ENCODE measurements at places on chromosomes 2 and 18.

DNA sequence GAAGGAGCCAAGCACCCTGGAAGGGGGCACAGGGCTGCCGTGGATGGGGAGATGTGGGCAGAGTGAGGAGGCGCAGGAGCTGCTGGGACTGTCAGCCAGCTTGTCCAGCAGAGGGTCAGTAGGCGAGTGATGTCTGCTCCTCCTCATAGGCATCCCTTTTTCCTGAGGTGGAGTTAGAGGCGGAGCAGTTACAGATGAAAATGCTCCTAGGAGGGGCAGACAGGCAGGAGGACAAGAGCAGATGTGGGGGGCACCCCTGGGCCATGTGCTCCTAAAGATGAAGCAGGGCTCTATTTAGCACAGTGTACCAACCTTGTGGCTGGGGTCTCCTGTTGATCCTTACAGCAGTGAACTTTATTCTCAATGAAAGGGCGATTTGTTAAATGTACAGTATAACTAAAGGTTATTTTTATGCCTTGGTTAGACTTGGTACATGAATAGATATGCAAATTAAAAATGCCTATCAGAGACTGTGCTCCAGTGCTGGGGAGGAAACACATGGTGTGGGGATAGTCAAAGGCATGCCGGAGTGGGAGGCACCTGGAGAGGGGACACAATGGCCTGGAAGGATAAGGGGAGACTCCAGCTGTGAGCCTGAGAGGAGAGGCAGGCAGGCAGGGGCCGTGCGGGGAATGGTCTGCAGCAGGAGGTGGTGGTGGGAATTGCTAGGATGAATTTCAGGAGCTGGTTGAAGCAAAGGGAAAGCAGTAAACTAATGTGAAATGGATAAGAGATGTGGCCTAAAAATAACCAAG, 175.3 kb downstream of the CLIP4 start:
- DNase-seq: no peak

- DNase-seq: peak; percentile 3
Measured at GRCh38 chr2:136932700-136933099, 167.4 kb downstream of the THSD7B start.

GRCh38 chr18:27564066-27564465, 379.0 kb upstream of the CHST9 start:
- DNase-seq: no peak

DNA sequence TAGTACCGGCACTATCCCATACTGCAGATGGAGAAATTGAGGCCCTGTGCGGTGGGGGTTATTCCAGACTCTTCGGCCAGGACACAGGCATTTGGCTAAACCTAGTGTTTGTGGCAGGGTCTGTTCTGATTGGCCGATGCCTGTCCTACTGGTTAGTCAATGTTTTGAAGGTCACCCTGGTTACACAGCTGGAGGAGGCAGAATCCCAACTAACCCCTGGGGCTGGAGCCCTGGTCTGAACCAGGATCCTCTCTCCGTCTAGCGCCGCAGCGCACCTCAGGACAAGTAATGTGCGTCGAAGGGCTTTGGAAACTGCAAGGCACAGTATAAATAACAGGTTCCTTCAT, 19.4 kb downstream of the TEX44 start:
- peak; percentile 69 for DNase-seq

- no peak for DNase-seq
Measured at GRCh38 chr2:36277881-36278523, 77.6 kb upstream of the CRIM1 start.

GRCh38 chr2:43759195-43759594, 14.6 kb upstream of the DYNC2LI1 start:
- DNase-seq: peak; percentile 23

DNA sequence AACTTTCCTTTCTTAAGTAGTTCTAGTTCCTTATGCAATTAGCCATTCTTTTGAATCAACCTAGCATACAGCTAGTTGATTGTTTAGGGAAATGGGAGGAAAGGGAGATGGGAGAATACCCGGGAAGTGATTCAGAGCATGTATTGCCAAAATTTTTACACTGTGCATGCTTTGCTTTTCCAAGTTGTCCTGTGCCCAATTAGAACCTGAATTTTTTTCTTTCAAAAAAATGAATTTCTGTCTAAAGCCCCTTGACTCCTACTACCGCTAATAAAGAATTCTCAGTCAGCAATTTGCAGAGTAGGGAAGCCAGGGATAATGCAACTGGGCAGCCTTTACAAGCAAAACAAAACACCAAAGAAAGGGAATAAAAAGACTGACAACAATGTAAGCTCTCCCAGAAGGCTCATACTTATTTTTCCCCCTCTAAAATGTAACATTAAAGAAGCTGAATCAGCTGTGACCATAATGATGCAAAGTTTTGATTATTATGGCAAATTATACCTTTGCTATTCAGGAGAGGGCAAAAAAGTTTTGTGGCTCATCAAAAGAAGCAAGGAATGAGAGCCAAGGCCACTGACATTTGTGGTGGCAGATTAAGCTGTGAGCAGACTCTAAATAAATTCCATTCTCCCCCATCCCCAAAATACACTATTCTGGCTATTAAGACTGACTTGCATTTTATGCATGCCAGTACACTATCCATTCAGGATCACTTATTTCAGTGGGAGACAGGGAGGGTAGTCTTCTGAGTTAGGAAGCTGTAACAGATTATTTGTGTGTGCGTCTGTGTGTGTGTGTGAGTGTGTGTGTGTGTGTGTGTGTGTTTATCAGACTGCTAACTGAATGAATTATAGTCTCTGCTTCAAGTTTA, 174.3 kb downstream of the ERBB4 start:
- peak; percentile 10 for DNase-seq

- DNase-seq: no peak
Measured at GRCh38 chr2:112920923-112921532, 10.1 kb downstream of the IL37 start.

- no peak for DNase-seq
Measured at GRCh38 chr2:239822146-239822831, 202.9 kb downstream of the NDUFA10 start.

- no peak for DNase-seq
Measured at GRCh38 chr2:163775304-163775703, 39.5 kb upstream of the FIGN start.

- DNase-seq: no peak
Measured at GRCh38 chr18:72197591-72197990, 346.6 kb downstream of the CBLN2 start.

DNA sequence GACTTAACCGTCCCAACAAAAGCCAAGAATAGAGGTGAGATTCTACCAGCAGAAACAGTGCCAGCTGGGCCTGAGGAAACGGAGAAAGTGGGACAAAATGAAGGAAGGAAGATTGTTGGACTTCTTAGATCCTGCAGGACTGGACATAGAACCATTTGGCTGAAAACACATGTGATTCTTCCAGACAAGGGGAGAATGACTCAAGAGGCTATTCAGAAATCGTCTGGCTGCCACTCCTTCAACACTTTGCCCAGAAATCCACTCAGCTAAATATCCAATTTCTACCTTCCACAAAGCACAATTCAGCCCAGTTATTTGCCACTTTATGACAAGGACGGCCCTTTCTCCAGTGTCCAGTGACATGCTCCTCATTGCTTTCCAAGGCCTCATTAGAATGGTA, 61.6 kb downstream of the SNORC start:
- DNase-seq: no peak

DNA sequence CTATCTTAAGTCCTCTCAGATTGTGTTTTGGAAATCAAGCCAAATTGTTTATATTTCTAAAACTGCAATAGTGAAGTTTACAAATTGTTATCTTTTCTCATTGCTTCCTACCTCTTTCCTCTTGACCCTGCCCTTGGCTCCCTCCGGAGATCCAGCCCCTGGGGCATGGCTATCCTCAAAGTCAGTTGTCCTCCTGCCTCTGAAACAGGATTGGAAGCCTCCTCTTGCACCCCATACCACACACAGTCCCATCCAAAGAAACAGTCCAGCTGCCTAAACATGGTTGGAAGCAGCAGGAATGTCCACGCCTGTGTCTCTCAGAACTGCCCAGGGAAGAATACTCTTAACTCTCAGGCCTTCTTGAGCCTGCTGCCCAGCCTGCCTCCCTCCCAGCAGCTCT, 30.1 kb upstream of the COL6A3 start:
- no peak for DNase-seq

GRCh38 chr2:68283419-68283812, 31.1 kb upstream of the PPP3R1 start:
- no peak for DNase-seq

GRCh38 chr2:222701233-222701632, 29.8 kb downstream of the MOGAT1 start:
- no peak for DNase-seq

DNA sequence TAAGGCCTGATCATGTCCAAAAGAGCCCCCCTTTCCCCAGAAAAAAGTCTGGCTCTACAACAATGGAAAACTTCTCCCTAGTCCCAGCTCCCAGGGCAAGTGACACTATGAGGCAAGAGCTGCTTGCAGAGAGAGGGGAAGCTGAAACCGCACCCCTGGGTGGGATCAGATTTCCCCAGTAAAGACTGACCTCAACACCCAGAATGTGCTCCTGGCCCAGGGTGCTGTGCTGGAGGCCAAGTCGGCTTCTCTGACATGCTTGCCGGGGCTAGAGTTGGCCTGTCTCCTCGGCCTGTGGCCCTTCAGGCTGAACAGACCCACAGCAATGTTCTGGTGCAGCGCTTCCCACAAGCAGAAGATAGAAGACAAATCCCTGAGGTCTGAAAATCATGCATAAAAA, 18.4 kb upstream of the ST8SIA3 start:
- DNase-seq: no peak

GRCh38 chr2:222179592-222179991, 119.2 kb downstream of the PAX3 start:
- DNase-seq: no peak

DNA sequence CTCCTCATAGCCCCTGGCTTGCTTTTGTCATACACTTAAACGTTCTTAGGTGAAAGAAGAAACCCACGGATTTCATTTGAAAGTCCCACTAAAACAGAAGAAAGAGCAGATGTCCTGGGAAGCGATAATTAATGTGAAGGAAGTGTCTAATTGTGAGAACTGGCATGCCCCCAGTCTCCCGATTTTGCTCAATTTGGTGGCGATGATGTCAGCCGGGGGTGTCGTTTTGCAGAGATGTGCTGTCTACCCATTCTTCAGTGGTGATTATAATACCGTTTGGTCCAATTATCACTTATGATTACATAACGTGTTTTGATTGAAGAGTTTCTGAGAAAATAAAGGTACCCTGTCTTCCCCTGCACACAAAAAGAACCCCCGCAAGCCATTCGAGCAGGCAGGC, 103.1 kb downstream of the RTN4 start:
- DNase-seq: no peak

GRCh38 chr2:216183462-216183861, 74.3 kb downstream of the XRCC5 start:
- DNase-seq: no peak

DNA sequence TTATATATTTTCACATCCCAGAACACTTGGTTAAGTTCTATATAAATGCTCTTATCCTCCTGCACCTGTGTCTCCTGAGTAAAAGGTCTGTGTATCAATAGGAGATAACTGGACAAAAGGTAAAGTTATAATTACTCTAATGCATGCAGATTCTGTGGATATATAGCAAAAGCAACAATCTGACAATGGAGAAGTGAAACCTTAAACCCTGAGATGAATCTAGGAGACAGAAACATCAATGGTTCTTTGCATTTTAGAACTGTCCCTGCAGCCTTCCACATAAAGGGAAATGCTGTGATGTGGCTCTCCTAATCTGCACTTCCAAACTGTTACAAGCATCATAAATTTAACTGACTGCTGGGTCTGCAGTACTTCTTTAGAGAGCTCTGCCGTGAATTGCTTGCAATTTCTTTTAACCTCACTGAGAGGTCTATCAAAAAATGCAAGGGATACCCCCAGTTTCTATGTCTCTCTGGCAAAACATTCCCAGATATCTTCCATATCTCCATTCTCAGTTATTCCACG, 42.8 kb upstream of the FSIP2 start:
- no peak for DNase-seq

- DNase-seq: no peak
Measured at GRCh38 chr2:211181626-211182025, 625.2 kb downstream of the CPS1 start.

DNA sequence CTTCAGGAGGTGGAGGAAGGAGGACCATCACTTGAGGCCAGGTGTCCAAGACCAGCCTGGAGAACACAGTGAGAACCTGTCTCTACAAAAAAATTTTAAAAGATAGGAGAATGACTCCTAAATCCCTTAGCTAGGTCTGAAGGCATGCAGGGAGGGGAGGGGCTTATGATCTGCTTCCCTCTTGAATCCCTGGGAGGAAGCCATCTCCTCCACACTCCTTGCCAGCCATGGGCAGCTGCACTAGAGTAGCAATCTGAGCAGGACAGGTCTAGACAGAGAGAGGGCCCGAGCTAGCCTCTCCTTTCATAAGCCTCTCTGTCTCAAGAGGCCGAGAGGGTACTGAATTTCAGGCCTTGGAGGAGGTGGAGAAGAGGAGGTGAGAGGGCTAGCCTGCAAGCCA, 42.5 kb downstream of the DAPL1 start:
- DNase-seq: no peak

Measured in AG09319 (cell line).